Activated T-helper 1 cell treated with anti-CD3 and anti-CD28 coated beads, Interleukin-12 subunit alpha, Interleukin-12 subunit beta, Interleukin-2, Interleukin-4 antibody, amounts not matched to agents 30 ng/mL and 10 ng/mL and 1 ng/mL, durations not matched to agents 14 hours and 24 hours and 36 hours (primary cell): ENCODE measurements at places on chromosomes 12 and 14. TPM values are rescaled to one million over a fixed set of nuclear protein-coding genes. Genes with fewer than 3 reads are reported as not detected.

The EIF2B1 gene
- 74.8 and 76.5 TPM in 2 replicates for total RNA-seq

The KRT1 gene
- not detected in 2 replicates for total RNA-seq

The SYCP3 gene
- 0.44 TPM in 2 replicates for total RNA-seq

The MUCL1 gene
- not detected in 2 replicates for total RNA-seq

The TAS2R13 gene
- 0.96 TPM in 2 replicates for total RNA-seq

- no peak for DNase-seq
- H3K4me3 ChIP-seq: no peak overlapping the region
- H3K27ac ChIP-seq: no peak overlapping the region
Observed at GRCh38 chr14:93984987-93985410, 8.6 kb upstream of the ASB2 start.

DNA sequence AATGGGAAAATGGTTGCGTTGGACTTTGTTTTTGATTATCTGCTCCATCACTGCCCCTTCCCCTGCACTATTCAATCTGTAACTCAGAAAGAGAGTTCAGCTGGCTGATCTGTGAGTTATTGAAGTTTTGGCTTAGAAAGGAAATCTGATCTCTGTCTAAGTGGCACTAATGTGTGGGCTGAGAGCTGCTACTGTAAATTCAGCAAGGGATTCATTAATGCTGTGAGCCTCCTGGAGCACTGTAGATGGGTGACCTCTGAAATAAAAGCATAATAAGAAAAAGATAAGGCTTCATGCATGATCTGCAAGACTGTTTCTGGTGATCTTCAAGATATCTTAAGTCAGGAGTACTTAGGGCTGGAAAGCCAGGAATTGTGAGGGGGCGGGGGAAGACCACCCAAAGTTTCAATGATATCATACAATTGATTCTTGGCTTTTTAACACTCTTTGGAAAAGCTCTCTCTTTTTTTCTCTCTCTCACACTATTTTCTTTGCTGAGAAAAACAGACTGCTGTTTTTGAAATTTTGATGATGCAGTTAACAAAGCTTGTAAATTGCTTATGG is 101.1 kb downstream of the C12orf75 start:
- H3K4me3 ChIP-seq: no peak overlapping the region
- no peaks in the 10 kb centered on the region for H3K36me3 ChIP-seq
- H3K27me3 ChIP-seq: peaks cover 6% of the 10 kb centered on the region
- H3K27ac ChIP-seq: no peak overlapping the region
- DNase-seq: no peak
- H3K4me1 ChIP-seq: no peaks in the 10 kb centered on the region

DNA sequence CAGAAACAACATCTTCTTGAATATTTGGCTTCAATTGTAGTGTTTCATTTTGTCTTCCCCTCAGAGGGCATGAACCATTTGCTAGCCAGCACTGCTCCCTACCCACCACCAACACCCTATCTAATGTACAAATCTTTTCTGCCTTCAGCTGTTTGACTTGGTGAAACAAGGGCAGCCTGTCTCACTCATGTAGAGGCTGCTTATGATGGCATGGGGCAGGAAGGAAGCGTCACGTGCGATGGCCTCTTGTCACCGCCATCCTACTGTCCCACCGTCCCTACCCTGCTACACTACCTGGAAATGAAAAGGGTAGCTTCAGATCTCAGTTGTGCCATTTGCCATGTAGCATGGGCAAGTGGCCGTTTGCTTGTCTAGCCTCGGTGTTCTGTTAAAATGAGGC is 29.9 kb upstream of the LRTM2 start:
- no peak overlapping the region for H3K27ac ChIP-seq
- peaks cover 12% of the 10 kb centered on the region for H3K36me3 ChIP-seq

DNA sequence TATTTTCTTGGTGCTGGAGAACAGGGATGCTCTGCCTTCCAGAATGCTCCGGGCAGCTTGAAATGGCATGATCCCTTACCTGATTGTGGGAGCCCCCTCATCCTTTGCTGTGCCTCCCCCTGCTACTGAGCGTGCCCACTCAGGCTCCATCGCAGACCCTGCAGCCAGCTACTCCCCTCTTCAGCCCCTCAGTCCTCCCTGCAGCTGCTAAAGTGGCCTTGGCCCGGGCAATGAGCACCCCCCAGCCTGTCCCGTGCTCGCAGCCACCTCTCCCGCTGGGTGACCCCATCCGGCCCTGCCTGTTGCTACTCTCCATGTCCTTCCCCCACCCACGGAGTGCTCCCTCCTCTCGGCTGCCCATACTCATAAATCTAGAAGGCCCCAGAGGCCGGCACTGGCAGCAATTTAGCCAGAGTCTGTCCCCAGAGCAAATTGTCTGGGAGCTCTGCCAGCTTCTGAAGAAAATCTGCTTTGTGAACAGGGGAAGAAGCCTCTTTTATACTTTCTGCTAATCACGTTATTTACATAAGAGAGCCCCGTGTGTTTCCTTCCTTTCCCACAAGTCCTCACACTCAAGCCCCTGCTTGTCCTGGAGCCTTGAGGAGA is 143.7 kb upstream of the FRMD6 start:
- H3K36me3 ChIP-seq: no peaks in the 10 kb centered on the region
- H3K27ac ChIP-seq: no peak overlapping the region
- H3K27me3 ChIP-seq: peaks cover 1% of the 10 kb centered on the region
- H3K4me1 ChIP-seq: no peaks in the 10 kb centered on the region

GRCh38 chr12:64716839-64717455 is 42.3 kb downstream of the GNS start:
- peaks cover 40% of the 10 kb centered on the region for H3K36me3 ChIP-seq
- H3K27me3 ChIP-seq: no peaks in the 10 kb centered on the region
- peaks cover 35% of the 10 kb centered on the region for H3K4me1 ChIP-seq
- H3K4me3 ChIP-seq: no peak overlapping the region
- no peak for DNase-seq

DNA sequence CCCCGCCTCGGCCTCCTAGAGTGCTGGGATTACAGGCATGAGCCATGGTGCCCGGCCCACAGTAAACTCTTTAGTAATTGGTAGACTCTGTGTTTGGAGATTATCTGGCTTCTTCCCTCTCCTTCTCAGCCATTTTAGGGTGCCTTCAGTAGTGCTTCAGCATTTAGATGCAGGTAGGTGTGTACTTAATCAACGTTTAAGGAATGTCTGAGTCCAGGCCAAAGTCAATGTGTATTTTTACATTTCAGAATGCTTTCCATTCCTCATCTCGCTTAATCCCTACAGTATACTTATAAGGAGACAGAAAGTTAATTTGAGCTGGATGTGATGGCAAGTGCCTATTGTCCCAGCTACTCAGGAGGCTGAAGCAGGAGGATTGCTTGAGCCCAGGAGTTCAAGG is 20.5 kb upstream of the MGP start:
- no peaks in the 10 kb centered on the region for H3K27me3 ChIP-seq
- no peak overlapping the region for H3K27ac ChIP-seq
- DNase-seq: no peak
- H3K36me3 ChIP-seq: peaks cover 36% of the 10 kb centered on the region

DNA sequence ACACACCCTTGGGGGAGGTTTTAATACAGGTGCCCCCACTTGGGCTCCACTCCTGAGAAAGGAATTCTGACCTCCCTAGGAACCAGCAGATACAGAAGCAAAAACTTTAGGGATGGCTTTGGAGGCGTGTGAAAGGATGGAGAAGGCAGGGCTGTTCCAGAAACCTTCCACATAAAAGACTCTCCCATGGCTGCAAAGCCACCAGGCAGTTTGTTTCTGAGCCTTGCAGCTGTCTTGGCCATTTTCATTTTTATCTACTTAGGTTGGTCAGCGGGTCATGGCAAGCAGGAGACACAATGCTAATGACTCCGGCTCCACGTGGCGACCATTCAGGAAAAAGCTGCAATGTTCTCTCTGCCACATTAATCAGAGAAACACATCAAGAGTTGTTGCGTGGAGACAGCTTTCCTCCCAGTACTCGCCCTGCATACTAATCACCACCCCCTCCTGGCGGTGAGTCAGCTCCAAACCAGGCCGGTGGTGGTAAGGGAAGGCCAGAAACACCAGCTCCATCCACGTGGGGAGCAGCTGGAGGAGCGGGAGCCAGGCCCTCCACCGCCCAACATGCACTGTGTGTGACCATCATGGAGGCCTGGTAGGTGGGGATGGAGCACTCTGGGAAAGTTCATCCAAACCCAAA is 30.9 kb upstream of the IRF2BPL start:
- H3K36me3 ChIP-seq: no peaks in the 10 kb centered on the region
- no peak overlapping the region for H3K4me3 ChIP-seq
- peaks cover 5% of the 10 kb centered on the region for H3K4me1 ChIP-seq
- peaks cover 3% of the 10 kb centered on the region for H3K27me3 ChIP-seq
- no peak for DNase-seq

DNA sequence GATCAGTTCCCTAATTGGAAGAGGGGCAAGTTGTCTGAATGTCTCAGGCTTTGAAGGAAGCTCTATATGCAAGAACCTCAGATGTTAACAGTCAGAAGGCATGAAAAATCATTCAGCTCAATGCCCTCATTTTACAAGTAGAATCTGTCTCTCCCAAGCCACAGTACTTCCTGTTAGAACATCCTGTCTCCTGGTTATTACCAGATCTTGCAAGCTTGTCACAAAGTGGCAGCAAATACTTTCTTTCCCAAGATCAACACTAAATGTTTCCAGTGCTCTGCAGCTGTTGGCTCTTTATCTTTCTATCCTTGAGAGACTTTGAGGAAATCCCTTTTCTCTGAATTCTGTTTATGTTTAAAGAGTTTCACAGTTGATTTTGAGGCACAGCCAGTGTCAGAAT is 235.5 kb downstream of the AKAP6 start:
- no peak for DNase-seq
- no peaks in the 10 kb centered on the region for H3K27me3 ChIP-seq
- H3K27ac ChIP-seq: no peak overlapping the region
